Mucosa of gallbladder (tissue), 1 donor: ENCODE measurements at places on chromosomes 7 and 10. TPM values are rescaled to one million over a fixed set of nuclear protein-coding genes. Genes with fewer than 3 reads are reported as not detected.

DNA sequence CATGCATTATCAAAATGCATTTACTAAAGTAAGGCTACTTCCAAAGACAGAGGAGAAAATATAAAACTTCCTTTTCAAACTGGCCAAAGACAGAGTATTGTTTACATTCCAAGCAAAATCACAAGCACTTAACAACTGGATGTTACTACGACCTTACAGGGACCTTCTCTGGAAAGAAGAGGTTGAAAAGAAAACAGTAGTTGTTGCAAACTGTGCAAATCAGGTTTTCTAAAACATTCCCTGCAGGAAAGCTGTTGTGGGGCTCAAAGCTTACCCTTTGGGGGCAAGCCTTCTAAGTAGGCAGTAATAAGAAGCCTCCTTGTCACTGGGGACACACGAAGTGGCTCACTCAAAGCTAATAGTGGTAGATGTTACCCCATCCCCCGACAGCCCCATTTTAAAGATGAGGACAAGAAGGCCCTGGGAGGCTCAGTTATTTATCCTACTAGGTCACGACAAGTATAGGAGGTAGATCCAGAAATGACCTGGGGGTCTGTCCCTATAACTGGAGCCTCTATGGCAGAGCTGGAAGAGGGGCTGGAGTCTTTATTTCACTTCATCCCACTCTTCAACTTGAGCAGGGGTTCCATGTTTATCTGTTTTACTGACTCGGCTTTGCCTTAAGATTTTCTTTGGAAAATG lies 46.6 kb downstream of the ATXN7L1 start:
- no peak for DNase-seq

Gene GIMAP8
- total RNA-seq: 11.4 TPM

- DNase-seq: no peak
Observed at GRCh38 chr10:3438606-3439005, 266.0 kb upstream of the PITRM1 start.

GRCh38 chr7:92415225-92415624 lies 32.1 kb upstream of the GATAD1 start:
- no peak for DNase-seq

Gene PNLIP
- 5.4 TPM for total RNA-seq

GRCh38 chr7:65967361-65968155 lies 14.5 kb downstream of the GUSB start:
- no peak for DNase-seq

Gene MEIG1
- total RNA-seq: not detected

Gene FAM237B
- total RNA-seq: not detected

Gene ATOH7
- total RNA-seq: not detected

Gene ZNF107
- 6.6 TPM for total RNA-seq

DNA sequence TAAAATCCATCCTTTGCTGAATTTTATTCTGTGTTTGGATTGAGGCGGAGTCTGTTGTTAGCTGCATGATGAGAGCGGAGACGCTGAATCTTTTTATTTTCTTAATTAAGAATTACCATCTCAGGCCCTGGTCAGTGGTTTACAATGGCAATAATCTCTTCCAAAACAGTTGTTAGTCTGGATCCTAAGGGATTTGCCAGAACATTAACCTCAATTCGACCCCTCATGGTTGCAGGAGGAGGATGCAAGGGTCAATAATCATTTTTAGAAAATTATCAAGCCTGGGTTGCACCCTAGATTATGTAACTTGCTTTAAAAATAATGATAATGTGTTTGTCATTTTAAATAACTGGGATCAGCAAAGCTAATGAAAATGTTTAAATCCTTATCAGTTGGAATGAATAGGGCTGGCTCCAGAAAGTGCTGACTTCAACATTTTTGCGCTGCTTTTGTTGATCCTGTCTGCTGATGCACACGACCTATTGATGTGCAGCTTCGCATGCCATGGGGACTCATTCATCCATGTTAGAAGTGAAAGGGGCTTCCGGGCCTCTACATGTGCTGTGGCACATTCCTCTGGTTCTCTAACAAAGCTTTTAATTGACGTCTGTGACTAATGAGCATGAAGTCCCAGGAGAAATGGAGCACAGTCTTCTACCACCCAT lies 80.7 kb upstream of the KIAA1217 start:
- DNase-seq: no peak

Gene CLCN1
- 1.2 TPM for total RNA-seq

DNA sequence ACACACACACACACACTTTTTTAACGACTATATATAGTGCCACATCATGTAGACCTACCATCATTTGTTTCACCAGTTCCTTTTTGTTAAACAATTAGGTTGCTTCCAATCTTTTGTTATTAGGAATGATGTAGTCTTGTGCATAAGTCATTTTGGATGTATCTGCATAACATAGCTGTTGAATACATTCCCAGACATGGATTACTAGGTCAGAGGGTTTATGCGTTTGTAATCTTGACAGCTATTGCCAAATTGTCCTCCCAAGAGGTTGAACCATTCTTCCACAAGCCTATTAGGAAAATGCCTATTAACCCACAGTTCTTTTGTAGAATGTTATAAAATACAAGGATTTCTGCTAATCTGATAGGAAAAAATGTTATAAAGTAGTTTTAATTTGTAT lies 87.3 kb downstream of the PALS2 start:
- DNase-seq: no peak

GRCh38 chr10:82943142-82943541 lies 1068.1 kb downstream of the NRG3 start:
- DNase-seq: no peak

- no peak for DNase-seq
Observed at GRCh38 chr7:114648117-114648516, 233.5 kb downstream of the FOXP2 start.

DNA sequence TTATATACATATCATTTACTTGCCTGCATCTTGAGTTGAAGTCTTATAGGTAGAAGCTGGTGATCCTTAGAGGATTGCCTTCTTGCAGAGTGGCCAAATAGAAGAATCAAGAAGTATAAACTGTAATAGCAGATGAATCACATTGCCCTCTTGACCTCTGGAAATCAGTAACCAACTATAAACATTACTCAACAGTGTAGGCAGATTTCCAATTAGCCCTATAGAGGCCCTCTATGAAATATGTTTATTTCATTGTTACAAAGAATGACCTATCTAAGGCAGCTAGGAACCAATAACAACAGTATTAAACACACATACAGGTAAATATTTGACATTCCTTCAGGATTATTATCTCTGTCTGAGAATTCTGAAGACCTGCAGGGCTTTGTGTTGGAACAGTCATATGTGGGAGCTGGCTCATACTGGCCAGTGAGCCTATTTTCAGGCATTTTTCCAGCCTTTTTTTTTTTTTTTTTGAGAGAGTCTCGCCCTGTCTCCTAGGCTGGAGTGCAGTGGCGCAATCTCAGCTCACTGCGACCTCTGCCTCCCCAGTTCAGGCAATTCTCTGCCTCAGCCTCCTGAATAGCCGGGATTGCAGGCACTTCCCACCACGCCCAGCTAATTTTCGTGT lies 7.2 kb upstream of the SRI start:
- DNase-seq: peak; percentile 56

GRCh38 chr10:30701451-30702173 lies 72.1 kb upstream of the LYZL2 start:
- peak; percentile 59 for DNase-seq

DNA sequence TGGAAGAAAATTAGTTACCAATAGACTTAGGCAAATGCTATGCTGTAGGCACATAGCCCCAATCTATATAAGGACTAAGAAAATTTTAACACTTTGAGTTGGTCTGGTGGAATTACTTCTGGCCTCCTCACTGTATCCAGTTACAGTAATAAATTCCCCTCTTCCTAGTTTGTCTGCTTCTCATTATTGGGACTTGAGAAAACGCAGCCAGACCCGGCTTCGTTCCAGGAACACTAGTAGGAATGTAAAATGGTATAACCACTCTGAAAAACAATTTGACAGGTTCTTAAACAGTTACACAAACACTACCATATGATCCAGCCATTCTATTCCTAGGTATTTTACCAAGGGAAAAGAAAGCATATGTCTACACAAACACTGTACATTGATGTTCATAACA lies 150.2 kb downstream of the VPS50 start:
- no peak for DNase-seq

DNA sequence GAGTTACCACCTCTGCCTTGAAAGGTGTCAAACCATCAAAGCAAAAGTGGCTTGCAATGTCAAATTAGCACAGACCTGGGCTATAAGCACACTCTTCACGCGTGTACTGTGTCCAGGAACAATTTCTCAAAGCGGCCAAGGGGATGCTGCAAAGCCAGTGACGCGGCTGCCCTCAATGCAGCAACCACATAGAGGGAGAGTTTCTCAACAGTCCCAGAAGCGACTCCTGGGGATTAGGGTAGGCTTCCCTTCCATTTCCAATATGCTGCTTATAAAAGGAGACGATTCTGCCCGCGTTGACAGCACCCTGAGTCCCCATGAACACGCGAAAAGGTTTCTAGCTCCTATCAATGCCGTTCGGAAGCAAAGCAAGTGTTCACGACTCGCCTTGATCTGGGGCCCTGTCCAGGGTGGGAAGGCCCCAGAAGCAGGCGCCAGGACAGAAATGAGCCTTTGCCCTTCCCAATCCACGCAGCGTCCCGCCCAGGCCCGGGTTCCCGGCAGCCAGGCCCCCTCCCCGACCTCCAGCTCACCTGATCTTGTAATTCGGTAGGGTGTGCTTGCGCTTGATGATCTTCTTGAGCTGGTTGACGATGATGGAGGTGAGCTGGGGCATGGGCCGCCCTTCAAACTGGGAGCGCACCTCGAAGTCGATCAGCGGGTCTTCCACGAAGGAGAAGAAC lies 1.3 kb downstream of the PDZD8 start:
- DNase-seq: peak; percentile 43

DNA sequence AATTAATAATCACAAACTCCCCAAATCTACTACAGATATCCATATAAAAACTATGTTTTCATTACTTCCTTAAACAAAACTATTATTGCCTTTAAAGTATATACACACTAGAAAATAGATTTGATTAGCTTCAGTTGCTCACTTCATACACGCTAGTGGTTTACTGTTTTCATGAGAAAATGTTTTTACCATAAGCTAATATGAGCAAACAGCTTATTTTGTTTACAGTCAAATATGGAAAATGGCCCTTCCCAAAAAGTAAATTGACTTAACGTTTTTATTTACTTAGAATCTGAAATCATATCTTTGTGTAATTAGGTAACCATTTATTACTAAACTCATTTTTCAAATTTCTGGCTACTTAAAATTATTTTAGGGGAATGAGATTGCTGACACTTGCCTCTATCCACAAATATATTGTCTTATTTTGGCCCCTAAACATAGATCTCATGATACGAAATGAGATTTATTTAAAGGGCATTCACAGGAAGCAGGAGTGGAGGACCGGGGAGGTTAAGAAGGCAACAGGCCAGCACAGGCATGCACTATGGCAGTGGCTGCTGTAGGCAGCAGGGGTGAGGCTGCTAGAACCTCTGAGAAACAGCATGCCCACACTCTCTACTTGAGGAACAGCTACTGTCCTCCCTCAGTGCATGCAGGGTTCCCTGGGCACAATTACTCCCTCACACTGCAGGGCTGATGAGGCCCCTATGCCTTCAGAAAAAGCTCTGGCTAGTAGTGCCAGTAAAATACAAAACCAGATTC lies 29.6 kb upstream of the SOSTDC1 start:
- no peak for DNase-seq

DNA sequence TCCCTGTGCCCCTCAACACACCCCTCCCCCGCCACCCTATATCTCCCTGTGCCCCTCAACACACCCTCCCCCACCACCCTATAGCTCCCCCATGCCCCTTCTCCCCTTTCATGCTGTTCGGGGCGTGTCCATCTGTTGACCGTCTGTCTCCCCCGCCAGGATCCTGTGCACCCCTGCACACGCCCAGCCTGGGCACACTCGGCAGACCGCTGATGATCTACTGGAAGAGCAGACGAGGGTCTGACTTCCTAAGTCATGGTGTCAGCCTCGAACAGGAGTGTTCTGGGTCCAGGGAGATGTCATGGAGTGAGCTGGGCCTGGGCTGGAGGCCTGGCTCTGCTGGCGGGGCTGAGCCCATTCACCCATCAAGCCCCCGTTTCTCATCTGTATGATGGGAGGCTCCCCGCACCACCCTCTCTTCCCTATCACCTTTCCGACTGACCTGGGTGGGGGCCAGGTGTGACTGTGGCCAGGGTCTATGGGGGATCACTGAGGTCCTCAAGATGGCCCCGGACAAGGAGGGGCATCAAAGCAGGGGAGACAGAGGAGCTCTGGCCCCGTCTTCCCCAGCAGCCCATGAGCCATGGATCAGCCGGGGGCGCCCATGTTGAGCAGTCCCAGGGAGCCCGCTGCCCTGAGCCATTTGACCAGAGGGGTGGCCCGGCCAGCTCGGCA lies 48.3 kb downstream of the PDGFA start:
- DNase-seq: no peak

Gene PRKAR2B
- 7.1 TPM for total RNA-seq
